ENCODE measurements at places on chromosomes 4 and X. TPM values are rescaled to one million over a fixed set of nuclear protein-coding genes. Genes with fewer than 3 reads are reported as not detected.
A peak's percentile ranks its signal among the peaks of the same experiment; 100 is the strongest.

- peak; percentile 57 for DNase-seq
These were observed at the start of gene ELF4 for GRCh38 chrX:130110379-130111219. TSS of gene ELF4 (minus strand) at chrX:130110497. CDS start at chrX:130081330, 29,167 bp downstream.

Gene TEX13C
- total RNA-seq, result not detected

Gene TRIM61
- not detected for total RNA-seq

- DNase-seq, result no peak
These were observed at the start of gene IL9R for GRCh38 chrX:155997436-155997835. TSS of gene IL9R (plus strand) at chrX:155997696. CDS start at chrX:155997760, 64 bp downstream.

- DNase-seq, result no peak
These were observed 21.0 kb downstream of the MAN2B2 start for GRCh38 chr4:6595897-6596537.

GRCh38 chr4:107120661-107121060 lies 84.5 kb upstream of the DKK2 start:
- no peak for DNase-seq

- DNase-seq, result no peak
These were observed 5.6 kb downstream of the TASL start for GRCh38 chrX:30572004-30572403.

DNA sequence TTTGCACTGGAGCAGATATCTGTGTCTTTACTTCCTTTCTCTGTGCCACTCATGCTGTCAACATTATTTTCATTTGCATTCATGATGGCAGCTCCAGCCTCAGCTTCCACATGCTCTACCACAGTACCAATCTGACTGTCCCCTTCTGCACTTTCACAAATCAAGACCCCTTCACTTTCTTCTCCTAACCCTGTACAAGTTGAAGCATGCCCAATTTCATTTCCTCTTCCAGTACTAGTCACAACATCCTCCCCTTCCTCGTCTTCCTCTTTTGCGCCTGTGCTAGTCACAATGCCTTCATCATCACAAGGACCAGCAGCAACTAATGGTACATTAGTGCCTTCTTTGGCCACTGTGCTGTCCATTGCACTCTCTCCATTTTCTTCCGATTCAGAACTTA lies 26.5 kb downstream of the BOD1L1 start:
- no peak for DNase-seq

DNA sequence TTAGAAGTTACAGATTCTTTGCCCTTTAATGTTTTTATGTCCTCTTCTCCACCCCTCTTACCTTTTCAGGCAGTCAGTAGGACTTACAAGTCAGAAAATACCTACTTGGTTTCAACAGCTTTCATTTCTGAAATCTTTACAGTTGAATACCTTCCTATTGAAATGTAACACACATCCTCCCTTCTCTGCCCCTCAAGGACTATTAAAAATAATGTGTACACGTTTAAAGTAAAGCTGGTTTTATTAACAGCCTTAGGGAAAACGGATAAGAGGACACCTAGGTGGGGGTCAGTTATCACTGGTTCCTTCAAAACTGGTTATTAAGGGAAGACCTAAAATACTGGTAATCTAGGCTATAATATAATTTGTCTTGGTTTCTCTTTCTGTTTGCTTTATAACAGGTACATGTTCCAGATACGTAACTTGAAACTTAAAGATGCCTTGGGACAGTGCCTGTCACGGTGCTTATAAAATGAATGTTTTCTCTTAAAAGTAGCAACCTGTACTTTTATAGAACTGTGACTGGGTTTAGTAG lies 1.8 kb downstream of the CCSER1 start:
- DNase-seq, result no peak

Gene FAM184B
- not detected for total RNA-seq

- DNase-seq, result no peak
These were observed 40.5 kb downstream of the TMEM131L start for GRCh38 chr4:153506341-153507309.

Gene SSX3
- not detected for total RNA-seq

- DNase-seq, result no peak
These were observed 858 bp downstream of the DMP1 start for GRCh38 chr4:87650938-87651337.

GRCh38 chr4:184826691-184827270 lies 1.0 kb upstream of the ACSL1 start:
- DNase-seq, result no peak

- DNase-seq, result no peak
These were observed 265.4 kb upstream of the SLC7A11 start for GRCh38 chr4:138507522-138507921.

All from uterus (tissue), 4 donors.